ENCODE measurements at places on chromosomes 7 and 10.
A peak's percentile ranks its signal among the peaks of the same experiment; 100 is the strongest.

GRCh38 chr7:140005341-140005740 is 57.4 kb downstream of the PARP12 start:
- no peak for DNase-seq

DNA sequence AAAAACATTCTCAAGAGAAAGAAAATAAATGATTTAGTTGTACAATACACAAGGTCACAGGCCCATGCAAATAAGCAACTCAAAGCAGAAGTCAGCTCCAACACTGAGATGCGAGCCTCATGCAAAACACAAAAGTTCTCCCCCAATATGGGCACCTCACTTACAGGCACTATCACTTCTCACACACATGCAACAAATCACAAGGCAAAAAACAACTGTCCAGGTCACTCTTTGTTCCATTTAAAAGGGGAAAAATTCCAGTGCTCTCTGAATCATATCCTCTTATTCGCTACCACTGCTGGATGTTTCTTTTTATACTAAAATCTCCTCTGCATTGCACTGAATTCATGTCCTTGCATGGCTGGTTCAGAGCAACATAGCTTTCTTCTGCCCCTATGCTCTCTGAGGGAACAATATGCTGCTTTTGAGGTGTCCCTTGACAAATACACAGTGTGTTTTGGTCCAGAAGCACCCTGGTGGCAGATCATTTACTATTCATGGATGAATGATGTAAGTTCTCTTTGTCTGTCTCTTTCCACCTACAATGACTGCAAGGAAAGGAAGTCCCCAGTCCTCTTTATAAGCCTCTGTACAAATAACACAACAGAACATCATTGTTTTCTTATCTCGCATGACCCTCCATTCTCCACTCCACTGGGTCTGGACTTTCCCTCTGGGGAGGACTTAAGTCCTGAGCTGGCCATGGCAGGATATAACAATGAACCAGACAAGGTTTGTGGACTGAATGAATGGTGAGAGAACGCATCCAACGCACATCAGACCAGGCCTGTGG is 85.4 kb upstream of the GSDME start:
- no peak for DNase-seq

GRCh38 chr10:6123532-6123931 is 34.7 kb downstream of the RBM17 start:
- DNase-seq, result no peak

- no peak for DNase-seq
Observed at GRCh38 chr7:3232228-3232627, 68.8 kb upstream of the SDK1 start.

- DNase-seq, result no peak
Observed at GRCh38 chr10:5036511-5036910, 32.9 kb upstream of the AKR1C2 start.

- no peak for DNase-seq
Observed at GRCh38 chr7:130524628-130525027, 32.7 kb downstream of the MEST start.

DNA sequence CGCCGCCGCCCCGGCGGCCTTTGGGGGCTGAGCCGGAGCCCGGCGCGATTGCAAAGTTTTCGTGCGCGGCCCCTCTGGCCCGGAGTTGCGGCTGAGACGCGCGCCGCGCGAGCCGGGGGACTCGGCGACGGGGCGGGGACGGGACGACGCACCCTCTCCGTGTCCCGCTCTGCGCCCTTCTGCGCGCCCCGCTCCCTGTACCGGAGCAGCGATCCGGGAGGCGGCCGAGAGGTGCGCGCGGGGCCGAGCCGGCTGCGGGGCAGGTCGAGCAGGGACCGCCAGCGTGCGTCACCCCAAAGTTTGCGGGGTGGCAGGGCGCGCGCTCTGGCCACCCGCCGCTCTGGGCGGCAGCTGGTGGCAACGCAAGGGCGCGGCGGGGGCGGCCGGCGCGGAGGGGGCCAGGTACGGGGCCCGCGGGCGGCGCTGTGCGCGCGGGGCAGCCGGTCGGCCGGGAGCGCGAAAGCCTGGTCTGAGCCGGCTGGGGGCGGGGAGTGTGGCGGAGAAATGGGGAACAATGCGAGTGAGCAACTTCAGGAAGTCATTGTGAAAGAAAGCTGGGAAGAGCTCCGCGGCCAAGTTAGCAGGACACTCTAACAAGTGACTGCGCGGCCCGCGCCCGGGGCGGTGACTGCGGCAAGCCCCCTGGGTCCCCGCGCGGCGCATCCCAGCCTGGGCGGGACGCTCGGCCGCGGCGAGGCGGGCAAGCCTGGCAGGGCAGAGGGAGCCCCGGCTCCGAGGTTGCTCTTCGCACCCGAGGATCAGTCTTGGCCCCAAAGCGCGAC is at the start of gene IKZF1:
Gene IKZF1, plus strand, starts transcription at position 588 of the 782 bp plus-strand sequence. CDS start 14,346 bp downstream, outside the sequence.
- DNase-seq, result peak; percentile 71

GRCh38 chr7:47379629-47380324 is 202.1 kb downstream of the TNS3 start:
- no peak for DNase-seq

DNA sequence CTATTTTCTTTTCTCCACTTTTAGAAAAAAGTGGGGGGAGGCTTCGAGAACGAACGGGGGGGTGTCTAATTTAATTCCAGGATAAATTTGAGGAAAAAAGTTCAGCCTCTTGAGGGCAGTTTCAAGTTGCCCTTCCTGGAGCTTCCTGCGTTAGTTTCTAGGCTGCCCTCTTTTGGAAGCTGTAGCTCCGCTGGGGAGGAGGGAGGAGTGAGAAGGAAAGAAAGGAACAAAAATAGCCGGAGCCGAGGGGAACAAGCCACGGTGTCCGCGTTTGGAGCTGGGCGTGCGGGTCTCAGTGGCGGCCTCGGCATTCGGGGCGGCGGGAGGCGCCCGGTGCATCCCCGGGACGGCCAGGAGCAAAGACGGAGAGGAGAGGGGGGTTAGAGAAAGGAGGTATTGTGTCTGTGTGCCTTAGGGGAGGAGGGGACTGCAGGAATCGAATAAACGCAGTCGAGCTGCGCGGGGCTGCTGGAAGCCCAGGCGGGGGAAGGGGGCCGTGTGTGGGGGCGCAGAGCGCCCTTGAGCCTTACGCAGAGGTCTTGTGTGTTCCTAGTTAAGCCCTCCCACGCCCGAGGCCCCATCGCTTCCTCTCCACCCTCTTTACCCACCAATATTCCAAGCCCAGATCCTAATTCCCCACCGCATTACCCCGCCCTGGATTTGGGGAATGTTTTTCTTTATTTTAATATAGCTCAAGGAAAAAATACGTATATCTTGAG is 2.0 kb upstream of the TNRC18 start:
- DNase-seq, result no peak

DNA sequence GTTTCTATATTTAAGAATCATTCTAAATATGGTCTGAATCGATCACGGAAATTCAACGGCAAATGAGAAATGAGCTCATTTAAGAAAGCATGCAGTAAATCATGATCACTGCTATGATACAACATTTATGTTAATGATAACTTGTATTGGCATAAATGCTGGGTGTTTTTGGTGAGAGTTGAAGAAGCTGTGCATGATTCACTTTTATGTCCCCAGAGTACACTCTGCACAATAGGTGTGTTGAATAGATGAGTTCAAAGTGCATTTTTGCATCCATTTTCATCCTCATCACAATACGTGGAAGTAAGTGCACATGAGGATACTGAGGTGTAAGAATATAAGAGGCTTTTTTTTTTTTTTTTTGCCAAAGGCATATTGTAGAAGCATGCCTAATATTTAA is 169.3 kb downstream of the PPP1R17 start:
- DNase-seq, result no peak

DNA sequence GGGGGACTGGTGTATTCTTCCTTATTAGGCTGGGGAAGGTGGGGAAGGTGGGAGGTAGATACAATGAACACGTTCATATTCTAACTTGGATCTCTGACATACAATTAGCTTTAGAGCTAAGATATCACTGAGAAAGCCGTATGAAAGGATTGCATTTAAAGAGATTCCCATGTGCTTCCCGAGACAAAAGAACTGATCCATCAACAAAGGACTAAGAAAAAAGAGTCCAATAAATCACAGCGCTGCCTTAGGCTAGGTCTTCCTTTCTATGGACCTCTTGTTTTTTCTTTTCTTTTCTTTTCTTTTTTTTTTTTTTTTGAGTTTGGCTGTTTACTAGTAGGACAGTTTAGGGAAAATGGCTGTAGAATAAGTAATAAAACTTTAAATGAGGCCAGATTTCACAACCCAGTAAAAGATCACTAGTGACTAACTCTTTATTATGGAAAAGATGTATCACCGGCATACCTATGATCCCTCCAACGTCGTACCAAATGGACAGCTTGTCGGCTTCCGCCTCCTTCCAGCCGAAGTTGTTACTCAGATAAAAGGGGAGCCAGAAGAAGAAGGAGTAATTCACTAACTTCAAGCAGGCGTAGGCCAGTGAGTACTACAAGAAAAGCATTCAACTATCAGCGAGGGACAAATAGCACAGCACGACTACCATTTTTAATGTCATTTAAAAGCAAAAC is 50.0 kb downstream of the SLC37A3 start:
- no peak for DNase-seq

DNA sequence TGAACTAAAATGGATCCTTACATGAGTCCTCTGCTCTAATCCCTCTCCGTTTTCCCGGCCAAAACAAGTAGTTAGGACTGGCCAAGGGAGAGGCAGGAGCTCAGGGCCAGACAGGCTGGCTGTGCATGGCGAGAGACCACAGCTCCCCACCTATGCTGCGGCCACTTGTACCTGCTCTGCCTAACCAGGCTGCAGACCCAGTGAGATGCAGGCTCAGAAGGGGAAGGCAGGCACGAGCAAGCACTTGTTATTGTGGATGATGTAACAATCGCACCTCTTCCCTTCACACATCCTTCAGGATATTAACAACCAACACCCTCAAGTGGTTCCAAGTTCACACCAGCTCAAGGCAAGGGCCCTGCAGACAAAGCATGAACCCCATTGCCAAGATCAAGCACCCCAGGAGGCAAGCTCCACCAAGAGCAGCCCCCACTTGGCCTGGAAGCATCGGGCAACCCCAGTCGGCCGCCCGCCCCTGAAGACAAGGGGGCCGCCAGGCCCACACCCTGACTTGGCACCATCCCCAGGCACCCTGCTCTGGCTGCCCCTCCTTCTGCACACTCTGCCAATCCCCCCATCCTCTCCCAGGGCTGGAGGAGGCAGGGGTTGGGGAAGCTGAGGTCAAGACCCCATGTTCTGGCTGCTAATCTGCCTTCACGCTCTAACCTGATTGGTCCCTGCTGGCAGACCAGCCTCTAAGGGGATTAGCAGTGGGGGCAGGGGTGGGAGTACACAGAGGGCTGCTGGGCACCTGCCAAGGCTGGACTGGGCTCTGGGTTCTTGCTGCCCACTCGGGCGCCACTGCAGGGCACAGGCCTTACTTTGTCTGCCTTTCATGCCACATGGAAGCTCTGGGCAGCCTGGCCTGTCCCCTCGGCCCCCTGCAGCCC is 111.3 kb downstream of the SLIT1 start:
- DNase-seq, result no peak

DNA sequence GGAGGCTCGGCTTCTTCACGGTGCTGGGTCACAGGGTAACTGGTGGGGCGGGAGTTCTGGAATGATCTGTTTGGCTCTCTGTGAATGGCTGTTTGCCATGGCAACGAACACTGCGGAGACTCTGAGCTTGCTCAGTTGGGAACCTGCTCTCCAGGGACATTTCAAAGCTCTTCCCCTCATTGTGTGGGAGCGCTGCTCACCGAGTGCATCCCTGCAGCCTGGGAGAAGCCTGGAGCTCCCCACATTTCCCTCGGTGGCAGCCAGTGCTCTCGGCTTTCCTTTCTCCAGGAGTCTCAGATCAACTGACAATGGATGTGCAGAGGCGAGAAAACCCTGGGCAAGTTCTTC is 57.6 kb upstream of the CACUL1 start:
- no peak for DNase-seq

DNA sequence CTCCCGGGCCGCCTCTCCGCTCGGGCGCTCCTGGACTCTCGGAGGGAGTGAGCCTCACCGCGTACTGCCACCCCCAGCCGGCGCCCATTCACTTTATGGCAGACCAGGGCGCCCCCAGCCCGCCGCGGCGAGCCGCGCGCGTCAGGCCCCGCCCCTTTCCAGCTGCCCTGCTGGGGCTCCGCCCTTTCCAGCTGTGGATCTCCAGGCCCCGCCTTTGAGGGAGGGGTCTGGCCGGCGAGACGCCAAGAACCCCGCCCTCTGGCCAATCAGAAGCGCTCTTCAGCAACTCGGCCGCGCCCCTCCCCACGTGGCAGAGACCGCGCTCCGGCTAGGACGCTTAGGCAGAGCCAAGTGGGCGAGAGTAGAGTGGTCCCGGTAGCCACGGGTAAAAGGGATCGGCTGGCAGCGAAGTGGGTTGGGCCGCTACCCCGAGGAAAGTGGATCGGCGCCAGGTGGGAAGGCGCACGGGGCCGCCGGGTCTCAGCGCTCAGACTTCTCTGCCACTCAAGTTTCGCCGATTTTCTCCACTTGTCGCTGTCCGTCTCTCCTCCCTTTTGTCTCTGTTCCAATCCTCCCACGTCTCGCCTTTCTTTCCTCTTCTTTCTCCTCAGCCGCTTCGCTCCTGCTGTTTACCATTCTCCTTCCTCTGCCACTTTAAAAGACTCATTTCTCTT is at the start of gene PITX3:
Gene PITX3, minus strand, starts transcription at position 69 of the 674 bp plus-strand sequence. CDS start 9,432 bp downstream, outside the sequence.
- DNase-seq, result peak; percentile 93

DNA sequence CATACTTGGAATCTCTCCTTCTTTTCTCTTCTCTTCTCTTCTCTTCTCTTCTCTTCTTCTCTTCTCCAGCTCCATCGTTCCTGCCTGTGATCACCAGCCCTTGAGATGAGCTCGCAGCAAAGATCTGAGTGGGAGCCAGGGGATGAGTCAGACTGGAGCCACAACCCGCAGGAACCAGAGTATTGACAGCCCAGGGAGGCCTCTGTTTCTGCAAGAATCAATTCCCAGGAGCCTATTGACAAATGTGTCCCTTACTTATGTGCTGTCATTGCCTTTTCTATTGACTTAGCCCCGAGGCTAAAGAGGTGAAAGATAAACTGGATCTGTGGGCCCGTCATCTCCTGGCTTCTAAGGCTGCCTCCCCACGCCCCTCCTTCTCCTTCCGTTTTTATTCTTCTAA is 13.1 kb upstream of the HABP2 start:
- DNase-seq, result no peak

DNA sequence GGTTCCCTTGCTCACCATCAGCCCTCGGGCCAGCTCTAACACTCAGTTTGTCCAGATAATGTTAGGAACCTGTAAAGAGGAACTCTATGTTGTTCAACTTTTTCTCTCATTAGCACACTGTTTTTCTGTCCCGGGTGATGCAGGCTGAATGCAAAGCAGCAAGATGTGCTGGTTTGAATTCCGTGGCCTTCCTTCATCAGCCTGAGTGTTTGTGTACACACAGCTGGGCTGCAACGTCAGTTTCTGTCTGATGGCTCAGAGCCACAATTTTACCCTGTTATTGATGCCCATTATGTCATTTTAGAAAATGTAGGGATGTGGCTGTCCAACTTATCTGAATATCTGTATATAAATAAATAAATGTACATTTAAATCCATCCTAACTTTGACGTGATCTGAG is 152.0 kb downstream of the PLPP4 start:
- no peak for DNase-seq

- DNase-seq, result no peak
Observed at GRCh38 chr7:157964016-157964415, 623.6 kb downstream of the PTPRN2 start.

DNA sequence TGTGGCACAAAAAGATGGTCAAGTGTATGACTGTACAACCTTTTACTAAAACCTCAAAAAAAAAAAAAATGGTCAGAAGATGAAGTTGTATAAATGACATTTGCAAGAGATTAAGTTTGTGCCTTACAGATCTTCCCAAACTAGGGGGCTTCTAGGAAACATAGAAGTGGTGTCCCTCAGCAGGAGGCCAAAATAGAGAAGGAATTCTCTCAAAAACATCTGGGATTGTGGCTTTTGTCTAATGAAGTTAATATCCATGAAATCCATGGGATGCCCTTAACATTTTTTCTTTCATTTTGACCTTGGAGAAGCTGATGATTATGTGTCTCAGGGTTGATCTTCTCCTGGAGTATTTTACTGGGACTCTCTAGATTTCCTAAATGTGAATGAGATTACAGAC is 62.2 kb downstream of the CASD1 start:
- DNase-seq, result no peak
